ENCODE measurements at places on chromosomes 5 and 9.

- DNase-seq = no peak
Measured at GRCh38 chr5:83645936-83646335, 74.7 kb downstream of the HAPLN1 start.

GRCh38 chr5:109413458-109413857 is 3.7 kb upstream of the PJA2 start:
- DNase-seq = no peak

- DNase-seq = no peak
Measured at GRCh38 chr9:127263237-127263636, 1.3 kb upstream of the GARNL3 start.

GRCh38 chr5:14135621-14136020 is 7.5 kb upstream of the TRIO start:
- DNase-seq = no peak

GRCh38 chr5:66958980-66959641 is 237.5 kb downstream of the CD180 start:
- DNase-seq = no peak

DNA sequence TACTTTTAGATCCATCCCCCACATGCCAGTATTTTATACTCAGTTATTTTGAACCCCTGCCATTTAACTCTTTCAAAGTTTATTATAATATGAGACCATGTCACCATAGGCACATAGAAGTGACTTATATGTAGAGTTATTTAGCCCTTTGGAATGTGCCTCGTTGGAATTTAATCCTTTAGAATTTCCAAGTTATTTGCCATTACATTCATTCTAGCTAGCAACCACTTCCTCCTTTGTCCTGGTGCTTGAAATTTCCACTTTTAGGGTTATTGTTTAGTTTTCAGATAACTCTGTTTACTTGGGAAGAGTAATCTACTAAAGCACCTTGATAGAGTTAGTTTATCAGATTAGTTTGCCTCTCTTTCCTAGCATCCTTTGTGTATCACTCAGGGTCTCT is 82.8 kb upstream of the TLE1 start:
- DNase-seq = no peak

DNA sequence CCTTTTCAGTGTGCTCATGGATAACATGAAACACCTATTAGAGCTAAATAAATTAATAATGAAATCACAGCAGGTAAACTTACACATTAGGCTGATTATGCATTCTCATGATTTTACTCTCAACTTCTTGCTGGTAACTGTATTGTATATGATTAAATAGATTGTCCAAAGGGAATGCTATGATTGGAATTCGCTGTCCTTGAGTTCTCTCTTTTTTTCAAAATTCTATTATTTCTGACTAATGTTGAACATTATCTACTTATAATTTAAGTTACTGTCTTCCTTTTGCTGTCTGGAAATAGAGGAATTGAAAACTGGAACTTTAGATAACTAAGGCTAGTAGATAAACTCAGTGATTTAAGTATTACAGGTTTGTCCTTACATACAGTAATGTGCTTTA is 13.1 kb downstream of the CENPH start:
- no peak for DNase-seq

GRCh38 chr5:95358320-95358719 is 32.8 kb upstream of the FAM81B start:
- no peak for DNase-seq

GRCh38 chr9:132157347-132158116 is 4.3 kb upstream of the NTNG2 start:
- no peak for DNase-seq

- DNase-seq = no peak
Measured at GRCh38 chr9:32092031-32092430, 292.4 kb upstream of the ACO1 start.

GRCh38 chr5:146921225-146921624 is 42.7 kb upstream of the PPP2R2B start:
- DNase-seq = no peak

DNA sequence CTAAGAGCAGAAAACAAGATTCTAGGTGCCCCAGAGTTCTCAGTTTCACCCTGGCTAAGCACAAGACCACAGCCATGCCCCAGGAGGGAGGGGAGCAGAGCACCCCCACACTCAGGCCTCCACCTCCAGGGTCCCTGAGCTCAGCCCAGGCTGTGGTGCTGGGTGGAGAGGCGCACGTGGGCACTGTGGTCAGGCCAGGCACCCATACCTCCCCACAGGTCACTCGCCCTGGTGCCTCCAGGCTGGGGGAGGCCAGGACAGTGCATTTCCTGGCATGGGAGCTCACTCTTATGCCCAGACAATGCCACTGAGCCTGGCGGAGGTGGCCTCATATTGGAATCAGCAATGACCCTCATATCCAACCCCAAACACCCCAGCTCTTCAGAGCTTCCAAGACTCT is 78.8 kb downstream of the HRH2 start:
- no peak for DNase-seq

- DNase-seq = no peak
Measured at GRCh38 chr9:20442461-20443319, 179.6 kb downstream of the MLLT3 start.

DNA sequence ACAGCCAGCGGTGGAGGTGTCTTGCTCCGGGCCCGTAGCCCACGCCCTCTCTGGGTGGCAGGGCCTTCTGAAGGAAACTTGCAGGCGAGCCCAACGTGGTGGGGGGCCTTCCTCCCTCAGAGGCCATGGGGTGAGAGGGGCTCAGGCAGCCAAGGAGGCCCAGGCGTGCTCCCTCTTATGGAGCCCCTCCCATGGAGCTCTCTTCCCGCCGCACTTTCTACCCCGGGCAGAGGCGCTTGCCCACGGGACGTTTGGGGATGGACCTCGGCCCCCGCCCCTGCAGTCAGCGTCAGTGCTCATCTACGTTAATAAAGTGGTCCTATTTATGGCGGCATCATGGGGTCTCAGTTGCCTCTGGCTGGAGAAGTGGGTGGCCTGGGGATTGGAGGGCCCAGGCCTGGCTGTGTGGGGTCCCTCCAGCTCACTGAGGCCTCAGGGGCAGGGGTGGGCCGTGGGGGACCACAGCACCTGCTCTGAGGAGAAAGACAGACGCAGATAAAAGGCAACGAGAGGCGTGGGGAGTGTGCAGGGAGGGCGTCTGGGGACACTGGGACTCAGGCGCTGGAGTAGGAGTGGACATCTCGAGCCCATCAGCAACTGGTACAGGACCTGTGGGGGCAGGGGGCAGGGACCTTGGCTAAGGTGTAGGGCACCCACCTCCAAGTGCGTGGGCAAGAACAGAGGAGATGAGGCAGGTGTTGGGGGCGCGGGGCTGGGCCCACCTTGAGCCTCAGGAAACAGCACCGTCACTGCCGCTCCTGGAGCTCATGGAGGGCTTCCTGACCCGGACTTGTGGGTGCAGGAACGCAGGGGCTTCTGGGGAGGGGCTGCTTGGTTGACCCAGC is 33.8 kb downstream of the FAM163B start:
- DNase-seq = no peak

DNA sequence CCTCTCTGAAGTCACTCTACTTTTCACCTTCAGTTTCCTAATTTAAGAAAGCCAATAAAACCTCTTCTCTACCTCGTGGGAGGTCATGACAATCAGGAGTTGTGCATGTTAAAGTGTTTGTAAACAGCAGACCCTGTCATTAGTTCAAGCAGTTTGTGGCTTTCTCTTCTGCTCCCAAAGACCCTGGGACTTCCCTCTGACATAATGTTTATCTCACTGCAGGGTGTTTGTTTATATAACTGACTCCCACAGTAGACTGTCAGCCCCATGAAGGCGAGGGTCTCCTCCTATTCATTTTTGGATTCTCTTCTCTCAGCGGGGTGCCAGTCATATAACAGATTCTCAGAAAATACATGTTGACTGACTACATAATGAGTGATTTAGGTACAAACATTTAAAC is 360.0 kb upstream of the ZNF462 start:
- DNase-seq = no peak

GRCh38 chr5:1659100-1659981 is 135.6 kb upstream of the LPCAT1 start:
- no peak for DNase-seq

DNA sequence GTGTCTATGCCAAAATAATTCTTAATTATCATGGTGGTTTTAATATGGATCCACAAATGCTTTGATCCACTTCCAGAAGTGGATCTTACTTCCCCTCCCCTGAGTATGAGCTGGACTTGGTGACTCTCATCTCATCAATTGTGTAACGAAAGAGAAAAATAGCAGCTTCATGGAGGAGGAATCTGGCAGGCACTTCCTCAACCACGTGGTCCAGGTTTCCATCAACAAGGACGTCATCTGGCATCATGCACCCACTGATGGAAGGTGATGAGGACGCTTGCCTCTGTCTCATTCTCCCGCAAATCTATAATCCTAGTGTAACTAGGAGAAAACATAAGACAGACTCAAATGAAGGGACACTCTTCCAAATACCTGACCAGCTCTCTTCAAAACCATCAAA is 54.6 kb upstream of the S1PR3 start:
- DNase-seq = no peak

DNA sequence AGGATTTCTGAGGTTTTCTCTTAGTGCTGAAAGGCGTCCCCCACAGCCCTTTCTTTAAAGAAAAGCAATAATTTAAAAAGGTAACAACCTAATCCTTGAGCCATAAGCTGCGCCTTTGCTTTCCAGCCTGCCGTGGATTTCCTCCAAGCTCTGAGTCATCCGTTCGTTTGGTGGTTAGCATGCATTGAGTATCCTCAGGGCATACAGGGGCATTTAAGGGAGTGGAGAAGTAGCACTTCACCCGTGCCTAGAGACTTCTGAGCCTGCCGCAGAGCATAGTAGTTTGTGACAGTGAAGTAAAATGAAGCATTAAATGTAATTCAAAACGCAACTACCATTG is 892 bp upstream of the TNC start:
- no peak for DNase-seq

GRCh38 chr9:70747261-70747718 is 332.8 kb upstream of the KLF9 start:
- no peak for DNase-seq

DNA sequence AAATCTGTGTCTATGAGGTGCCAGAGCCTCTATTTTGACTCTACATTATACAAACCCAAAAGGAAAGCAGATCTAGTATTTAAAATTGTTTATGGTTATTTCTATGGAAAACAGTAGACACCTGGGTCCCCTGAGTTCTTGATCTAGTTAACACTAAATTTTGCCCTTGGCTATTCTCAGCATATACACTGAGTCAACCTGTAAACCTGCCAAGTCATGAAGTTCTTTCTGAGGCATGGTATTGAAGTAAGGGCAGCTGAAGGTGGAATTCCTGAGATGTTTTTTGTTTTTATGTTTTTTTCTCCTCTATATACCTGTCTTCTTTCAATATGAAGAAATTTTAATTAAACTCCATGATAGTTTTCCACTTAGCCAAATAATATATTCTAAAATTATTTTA is 120.2 kb downstream of the PDE4D start:
- DNase-seq = no peak

DNA sequence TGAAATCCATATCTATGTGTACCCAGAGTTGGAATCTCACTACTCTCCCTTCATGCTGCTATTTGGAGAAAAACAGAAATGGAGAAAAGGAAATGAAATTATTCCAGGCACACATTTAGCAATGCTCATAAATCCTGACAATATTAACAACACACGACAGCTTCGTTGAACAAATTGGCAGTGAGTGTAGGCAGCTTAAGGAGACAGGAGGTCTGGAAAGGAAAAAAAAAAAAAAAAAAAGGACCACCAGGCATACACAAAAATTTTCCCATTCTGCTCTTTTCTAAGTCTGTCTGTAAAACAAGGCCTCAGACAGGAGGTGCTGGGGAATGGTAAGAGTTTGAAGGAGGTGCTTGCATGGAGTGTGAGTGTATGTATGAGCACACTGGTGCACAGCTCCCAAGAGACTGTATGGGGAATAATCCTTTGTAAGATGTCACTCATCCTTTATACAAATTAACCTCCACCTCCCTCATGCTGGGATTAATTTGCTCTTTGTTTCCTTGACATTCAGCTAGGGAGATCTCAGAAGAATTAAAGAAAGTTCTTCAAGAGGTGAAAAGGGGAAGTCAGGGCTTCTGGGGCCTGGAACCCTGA is 78.9 kb downstream of the ASTN2 start:
- no peak for DNase-seq

GRCh38 chr5:10709933-10710332 is 51.1 kb downstream of the DAP start:
- DNase-seq = no peak

GRCh38 chr9:69601698-69602097 is 70.5 kb downstream of the APBA1 start:
- DNase-seq = no peak

- peak; percentile 32 for DNase-seq
Measured at GRCh38 chr5:14594378-14595074, 12.9 kb downstream of the OTULINL start.

GRCh38 chr9:35748858-35749514 is at the start of the genes GBA2 and RGP1:
Gene GBA2, minus strand, starts transcription at chr9:35749228. Its CDS starts 524 bp downstream, at chr9:35748704.
Gene RGP1, plus strand, starts transcription at chr9:35749287. Its CDS starts 469 bp downstream, at chr9:35749756.
- DNase-seq = peak; percentile 73

DNA sequence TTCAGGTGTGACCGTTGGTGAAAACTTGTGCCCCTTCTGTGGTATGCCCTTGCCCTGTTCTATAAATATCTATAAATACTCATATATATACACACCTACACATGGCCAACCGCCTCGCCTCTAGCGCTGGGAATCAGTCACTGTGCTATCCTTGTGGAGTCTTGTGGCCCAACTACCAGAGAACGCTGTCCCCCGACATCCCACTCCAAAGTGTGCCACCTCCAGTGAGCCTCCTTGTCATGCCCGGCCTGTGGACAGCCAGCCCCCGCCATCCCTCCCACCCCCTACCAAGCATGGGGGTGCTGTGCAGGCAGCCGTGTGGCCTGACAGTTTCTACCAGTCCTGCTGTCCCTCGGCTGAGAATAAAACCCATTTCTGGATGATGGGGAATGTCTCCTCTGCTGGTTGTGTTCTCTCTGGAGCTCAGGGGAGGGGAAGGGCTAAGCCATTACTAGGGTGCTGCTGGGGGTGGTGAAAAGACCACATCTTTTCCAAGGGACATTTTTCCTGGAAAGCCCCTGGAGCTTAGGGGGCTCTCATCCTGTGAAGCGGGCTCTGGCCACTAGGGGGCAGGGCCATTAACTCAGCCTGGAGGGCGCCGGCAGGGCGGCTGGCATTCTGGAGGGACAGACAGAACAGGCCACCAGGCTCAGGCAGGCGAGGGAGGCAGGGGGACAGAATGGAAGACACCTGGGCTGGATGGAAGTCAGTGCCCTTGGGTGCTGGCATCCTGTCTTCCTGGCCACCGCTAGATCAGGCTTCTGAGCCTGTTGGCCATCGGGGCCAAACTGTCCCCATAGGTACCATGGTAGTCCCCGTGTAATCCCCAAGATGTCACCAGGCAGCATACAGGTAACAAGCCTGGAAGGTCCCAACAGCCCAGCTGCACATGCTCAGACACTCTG is 20.7 kb downstream of the GOLGA2 start:
- DNase-seq = peak; percentile 55

DNA sequence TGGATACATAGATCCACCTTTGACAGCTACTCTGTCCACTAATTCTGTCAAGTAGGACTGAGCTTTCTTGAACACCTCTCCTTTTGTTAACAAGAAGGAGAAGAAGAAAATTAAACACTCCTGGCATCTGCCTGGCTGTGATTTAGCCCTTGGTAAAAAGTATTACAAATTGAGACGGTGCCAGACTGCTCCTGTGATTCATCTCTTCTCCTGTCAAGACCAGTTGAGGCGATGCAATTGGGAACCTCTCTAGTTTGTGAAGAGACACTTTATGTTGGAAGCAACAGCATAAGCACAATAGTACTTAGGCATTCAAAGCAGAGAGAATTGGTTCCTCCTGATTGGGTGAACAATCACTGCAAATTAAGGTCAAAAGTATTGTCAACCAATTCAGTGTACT is 72.7 kb downstream of the GHR start:
- DNase-seq = no peak

- DNase-seq = no peak
Measured at GRCh38 chr5:588406-588995, 23.6 kb upstream of the CEP72 start.
